ENCODE measurements at places on chromosomes 12 and 14.

DNA sequence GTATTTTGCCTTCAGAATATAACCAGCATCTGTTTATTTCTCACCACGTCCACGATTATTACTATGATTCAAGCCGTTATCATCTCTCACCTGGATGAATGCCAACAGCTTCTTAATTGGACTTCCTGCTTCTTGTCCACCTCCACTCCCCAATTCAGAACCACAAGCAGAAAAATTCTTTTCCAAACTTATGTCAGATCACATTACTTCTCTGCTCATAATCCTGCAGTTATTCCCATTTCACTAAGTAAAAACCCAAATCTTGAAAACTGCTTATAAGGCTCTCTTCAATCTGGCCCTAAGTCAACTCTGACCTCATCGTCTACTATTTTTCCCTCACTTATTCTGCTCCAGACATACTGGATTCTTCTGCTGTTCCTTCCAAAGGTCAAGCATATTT is 2.0 kb downstream of the CRY1 start:
- no peak for DNase-seq

DNA sequence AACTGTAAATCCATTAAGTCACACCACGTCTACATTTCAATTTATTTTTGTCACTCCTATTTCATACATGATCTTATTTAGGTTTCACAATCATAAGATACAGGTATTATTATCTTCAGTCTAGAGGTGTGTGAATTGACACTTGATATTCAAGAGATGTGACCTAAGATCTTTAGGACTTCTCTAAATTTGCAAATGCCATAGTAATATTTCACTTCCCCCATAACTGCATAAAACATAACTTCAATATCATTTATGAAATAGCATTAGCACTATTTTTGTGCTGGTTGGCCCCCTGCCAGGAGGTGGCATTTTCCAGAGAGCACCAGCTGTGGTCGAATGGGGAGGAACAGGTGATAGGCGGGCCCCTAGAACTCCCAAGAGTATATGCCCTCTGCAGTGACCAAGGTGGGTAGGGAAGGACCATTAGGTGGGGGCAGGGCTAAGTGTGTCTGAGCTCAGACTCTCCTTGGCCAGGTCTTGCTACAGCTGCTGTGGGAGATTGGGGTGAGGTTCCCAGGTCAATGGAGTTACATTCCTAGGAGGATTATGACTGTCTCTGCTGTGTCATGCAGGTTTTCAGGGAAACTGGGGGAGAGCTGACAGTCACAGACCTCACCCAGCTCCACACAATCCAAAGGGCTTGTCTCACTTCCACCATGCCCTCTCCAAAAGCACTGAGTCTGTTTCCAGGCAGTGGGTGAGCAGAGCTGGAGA is 49.2 kb upstream of the ERGIC2 start:
- no peak for DNase-seq

GRCh38 chr12:67826946-67827720 is 162.1 kb upstream of the IFNG-AS1 start:
- DNase-seq: no peak

- DNase-seq: no peak
These were observed 377 bp upstream of the TIMELESS start for GRCh38 chr12:56449622-56449984.

GRCh38 chr12:119157978-119158377 is 20.8 kb upstream of the HSPB8 start:
- no peak for DNase-seq

DNA sequence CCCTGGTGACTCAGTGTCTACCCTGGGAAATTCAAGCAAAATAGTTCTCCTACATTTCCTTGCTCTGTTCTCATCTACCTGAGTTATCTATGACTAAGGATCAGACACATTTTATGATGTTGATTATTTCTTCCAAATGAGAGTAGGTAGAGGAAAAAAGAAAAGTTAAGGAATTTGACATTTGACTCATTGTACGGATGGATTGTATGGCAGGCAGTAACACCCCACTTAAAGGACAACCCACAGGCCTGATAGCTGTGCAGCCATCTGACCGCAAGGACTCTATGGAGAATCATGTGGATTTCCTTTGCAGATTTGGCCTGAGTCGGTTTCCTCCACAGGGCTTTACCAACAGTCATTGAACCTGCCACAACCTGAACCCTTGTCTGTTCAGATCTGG is 540.3 kb downstream of the BCL11B start:
- no peak for DNase-seq

DNA sequence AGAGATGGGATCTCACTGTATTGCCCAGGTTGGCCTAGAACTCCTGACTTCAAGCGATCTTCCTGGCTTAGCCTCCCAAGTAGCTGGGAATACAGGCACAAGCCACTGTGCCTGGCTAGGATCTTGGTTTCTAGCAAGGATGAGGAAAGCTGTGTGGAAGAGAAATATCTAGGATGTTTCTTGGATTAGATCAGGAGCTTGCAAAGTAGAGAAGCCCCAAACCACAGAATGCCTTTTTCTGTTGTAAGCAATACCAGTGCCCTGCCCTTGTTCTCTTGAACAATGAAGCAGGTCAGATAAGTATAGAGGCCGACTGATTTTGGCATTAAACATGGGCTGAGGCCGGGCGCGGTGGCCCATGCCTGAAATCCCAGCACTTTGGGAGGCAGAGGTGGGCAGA is 44.3 kb upstream of the STRN3 start:
- DNase-seq: no peak

DNA sequence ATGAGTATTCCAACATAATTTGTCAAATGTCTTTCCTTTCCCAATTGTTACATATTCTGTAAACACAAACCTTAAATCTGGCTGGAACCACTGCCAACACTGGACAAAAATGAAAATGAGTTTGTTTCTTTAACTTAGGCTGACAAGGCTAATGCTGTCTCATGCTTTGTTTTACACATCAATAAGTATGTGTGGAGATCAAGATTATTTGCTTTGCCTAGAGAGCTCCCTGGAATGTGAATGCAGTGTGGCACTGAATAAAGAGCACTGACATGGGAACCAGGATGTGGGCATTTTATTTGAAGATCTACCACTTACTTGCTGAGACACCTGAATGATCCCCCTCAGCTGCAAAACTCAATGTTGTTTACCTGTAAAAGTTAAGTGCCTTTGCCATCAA is 61.7 kb downstream of the RALGAPA1 start:
- no peak for DNase-seq

DNA sequence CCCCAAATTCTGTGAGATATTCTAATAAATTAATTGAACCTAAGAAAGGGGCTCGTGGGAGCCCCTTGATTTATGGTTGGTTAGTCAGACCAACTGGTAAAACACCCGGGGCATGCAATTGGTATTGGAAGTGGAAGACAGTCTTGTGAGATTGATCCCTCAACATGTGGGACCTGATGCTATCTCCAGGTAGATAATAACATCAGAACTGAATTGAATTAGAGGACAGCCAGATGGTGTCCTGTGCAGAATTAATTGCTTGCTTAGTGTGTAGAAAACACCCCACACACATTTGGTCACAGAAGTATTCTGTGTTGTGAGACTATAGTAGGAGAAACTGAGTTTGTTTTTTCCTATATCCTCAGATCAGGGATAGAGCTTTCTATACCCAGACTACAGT is 22.0 kb downstream of the PYROXD1 start:
- no peak for DNase-seq

GRCh38 chr14:72894623-72895378 is 900 bp upstream of the DPF3 start:
- DNase-seq: no peak

- no peak for DNase-seq
These were observed 108.4 kb upstream of the EGLN3 start for GRCh38 chr14:34059037-34059924.
